ENCODE measurements at places on chromosomes 6 and 20.

GRCh38 chr6:33610779-33611732 is 10.1 kb upstream of the ITPR3 start:
- DNase-seq: no peak

DNA sequence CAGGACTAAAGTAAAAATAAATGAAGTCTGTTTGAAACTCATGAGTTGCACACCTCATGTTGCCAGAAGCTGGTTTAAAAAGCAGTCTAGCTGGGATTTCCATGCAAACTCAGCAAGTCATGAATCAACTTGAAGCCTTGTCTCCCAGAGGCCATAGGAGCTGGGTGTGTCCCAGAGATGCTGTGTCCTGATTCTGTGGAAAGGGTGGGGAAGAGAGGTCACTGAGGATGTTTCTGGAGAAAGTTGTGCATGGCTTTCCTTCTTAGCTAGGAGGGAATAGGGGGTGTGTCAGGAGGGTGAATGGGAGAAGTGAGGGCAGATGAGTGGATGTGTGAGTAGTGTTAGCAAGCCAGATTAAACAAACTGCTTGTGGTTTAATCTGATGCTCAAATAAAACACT is 111.3 kb downstream of the ADAT2 start:
- no peak for DNase-seq

- DNase-seq: no peak
These were observed 58.6 kb downstream of the TINAG start for GRCh38 chr6:54366667-54367327.

DNA sequence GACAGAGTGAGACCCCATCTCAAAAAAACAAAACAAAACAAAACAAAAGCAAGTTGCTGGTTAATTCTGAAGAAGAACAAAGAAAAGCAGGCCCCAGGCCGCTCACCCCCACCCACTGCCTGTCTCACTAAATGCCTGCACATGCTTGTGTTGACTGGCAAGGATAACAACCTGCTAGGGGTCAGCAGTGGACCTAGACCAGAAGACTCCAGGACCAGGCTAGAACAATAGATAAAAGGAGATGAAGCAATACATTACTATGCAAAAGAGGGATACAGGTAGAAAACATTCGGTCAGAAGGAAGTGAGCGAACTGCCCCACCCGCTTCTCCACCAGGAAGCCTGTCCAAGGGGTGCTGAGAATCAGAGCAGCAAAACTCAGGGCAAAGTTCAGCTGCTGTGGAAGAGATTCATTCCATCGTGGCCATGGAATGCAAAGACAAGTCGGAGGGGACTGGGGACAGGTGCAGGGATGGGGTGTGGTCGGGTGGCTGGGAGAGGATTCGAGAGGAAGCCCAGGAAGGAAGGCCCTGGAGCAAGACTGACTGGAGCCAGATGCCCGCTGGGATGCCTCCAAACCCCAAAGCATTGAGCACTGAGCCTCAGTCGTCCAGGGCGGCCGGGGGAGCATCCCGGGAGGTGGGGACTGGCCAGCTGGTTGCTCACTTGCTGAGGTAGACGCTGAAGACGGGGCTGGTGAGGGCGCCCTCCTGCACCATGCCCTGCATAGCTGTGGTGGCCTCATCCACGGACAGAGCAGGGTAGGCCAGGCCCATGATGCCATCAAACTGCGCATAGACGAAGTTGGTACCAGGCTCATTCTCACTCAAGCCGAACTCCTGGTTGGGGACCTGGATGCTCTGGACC is 5.3 kb downstream of the PGC start:
- DNase-seq: no peak

- no peak for DNase-seq
These were observed 32.7 kb upstream of the SLC22A1 start for GRCh38 chr6:160088784-160089533.

- no peak for DNase-seq
These were observed 56.7 kb downstream of the TRIM27 start for GRCh38 chr6:28867086-28867409.

DNA sequence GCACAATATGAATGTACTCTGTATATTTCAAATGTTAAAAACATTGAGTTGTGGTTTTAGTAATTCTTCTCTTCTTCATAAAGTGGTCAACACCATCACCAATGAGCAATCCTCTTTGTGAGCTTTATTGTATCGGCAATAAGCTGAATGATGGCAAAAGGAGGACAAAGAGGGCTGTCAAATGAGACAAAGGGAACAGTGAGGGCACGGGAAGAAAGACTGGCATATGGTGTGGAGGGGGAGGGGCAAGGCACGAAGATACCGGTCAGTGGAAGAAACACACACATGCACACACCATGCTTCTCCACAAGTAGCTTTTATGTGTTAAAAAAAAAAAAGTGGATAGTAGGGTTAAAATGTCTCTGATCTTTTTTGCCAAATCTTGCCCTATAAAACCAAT is 506.8 kb upstream of the CITED2 start:
- DNase-seq: no peak

- no peak for DNase-seq
These were observed 154.3 kb downstream of the NFATC2 start for GRCh38 chr20:51388227-51388626.

GRCh38 chr6:32885698-32886286 is 31.8 kb downstream of the PSMB9 start:
- no peak for DNase-seq

DNA sequence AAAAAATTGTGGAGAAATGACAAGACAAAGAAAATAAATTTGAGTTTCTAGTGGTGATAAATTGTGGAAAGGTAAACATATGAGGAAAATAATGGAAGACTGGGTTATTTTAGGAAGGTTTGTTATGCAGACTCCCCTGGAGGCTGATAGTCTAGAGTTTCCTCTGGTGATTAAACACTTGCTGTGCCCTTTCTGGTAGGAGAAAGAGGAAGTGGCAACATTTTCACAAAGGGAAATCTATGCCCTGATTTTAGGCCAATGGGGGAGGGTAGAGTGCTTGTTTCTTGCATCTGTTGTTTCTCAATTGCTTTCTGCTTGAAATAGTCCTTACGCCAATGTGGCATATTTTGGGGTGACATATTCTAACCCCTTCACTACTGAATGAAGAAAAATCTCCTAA is 129.1 kb upstream of the DOK5 start:
- DNase-seq: no peak

GRCh38 chr6:117933471-117933870 is 26.4 kb downstream of the SLC35F1 start:
- DNase-seq: no peak

DNA sequence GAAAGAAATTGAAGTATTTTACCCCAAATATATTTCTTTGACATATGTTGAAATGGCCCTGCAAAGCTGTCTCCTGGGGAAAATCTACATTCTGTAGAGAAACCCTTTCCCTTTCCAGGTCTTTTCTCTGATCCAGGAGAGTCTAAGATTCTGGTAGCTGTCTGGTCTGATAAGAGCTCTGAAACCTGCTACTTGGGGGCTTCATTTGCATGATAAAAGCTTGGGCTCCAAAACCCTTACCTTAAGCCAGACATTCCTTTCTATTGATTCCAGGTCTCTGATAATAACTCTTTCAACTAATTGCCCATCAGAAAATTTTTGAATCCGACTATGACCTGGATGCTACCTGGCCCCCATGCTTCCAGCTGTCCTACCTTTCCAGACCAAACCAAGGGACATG is 169.2 kb upstream of the C6orf118 start:
- no peak for DNase-seq

GRCh38 chr6:164168595-164168994 is 754.1 kb downstream of the QKI start:
- no peak for DNase-seq

DNA sequence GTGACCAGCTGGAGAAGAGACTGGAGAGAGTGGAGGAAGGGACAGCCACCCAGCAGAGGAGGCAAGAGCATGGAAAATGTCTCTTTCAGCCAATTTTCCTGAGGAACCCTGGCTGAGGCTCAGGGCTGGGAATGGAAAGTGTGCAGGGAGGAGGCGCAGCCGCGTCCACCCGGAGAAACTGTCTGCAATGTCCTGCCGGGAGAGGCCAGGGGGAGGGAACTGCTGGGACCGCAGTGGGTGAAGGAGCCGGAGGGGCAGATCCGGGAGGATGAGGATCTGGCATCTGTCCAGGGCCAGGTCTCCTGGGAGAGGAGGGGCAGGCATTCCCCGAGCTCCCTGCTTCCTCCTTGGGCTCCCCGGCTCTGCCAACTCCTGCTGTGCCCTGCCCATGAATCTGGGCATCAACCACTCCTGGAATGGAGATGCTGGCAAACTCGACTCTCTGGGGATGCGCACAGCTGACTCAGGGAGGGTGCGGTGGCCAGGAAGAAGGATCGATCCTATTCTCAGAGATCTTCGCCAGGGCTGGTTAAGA is 17.4 kb upstream of the HM13 start:
- DNase-seq: no peak

- DNase-seq: no peak
These were observed 80.8 kb downstream of the MKKS start for GRCh38 chr20:10352934-10353824.

DNA sequence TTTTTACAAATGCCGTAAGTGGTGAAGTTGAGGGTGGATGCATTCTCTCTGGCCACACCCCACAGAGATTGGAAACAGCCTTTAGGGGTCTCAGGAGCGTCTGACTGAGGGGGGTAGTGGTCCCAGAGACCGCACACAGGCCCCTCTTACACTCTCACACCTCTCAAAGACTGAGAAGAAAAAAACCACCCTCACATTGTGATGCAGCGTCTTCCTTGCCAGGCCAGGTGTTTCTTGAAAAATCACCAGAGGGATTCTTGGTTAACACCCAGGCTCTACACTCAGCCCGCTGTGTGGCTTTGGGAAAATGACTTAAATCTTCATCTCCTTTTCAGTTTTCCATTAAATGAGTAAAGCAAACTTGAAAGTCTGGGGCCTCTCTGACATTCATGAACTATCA is 115.8 kb upstream of the SPTLC3 start:
- no peak for DNase-seq

DNA sequence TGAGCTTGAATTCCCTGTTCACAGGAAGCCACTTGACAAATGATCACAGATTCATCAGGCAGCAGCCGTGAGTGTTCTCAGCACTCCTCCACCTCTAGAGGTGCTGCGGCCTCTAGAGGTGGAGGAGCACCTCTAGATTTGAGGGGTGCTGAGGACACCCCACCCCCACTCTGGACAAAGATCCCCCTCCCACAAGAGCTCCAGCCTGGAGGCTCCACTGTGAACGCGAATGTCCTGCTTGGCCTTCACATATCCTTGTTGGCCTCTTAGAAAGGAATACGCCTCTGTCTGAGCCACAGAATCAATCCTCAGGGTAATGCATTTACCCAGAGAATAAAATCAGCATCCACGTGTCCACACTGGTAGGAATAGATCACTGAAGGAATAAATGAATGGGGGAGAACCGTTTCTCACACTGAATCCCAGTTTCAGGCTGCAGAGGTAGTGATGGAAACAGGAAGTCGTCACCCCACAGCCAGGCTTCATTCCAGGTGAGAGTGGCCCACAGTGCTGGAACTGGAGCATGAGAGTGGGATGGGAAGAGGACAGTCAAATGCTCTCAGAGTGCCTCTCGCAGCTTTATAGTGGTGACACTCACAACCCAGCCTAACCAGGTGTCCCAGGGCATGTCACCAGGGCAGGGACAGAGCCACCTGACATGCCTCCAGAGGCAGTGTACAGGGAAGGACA is 16.6 kb downstream of the NPEPL1 start:
- DNase-seq: no peak

DNA sequence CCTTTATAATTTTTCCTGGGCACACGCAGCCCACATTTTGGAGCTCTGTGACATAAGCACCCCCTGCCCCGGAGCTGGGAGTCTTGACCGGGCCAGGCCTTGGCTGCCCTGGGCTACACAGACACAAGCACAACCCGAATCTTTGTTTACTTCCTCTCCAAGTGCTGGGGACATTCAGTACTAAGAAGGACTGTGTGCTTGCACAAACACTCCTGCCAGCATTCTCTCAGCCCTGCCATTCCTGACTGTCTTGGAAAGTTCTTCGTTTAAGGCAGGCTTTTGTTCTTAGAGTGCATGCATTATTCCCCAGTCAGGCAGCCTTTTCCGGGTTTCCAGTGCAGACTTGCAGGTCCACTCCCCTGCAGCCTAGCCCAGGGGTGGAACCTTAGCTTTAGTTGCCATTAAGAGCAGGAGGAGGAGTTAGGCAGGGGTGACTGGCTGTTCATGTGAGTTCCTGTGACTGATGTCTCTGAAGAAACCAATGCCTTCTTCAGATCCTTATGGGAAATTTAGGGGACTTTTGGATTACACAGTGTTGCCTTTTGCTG is 28.6 kb downstream of the FOXO3 start:
- DNase-seq: no peak

DNA sequence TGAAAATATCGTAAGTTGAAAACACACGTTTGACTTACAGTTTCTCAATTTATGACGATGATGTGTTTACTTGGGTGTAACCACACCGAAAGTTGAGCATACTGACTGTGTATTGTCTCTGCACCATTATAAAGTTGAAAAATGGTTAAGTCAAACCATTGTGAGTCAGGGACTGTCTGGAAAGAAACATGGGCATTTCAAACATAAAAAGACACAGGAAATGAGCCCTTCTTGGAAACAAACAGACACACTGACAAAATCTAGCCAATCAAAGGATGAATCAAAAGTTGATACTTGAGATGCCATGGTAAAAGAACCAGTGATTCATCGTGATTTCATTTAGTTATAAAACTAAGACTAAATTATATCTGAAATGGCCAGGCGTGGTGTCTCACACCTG is 5.3 kb downstream of the POPDC3 start:
- DNase-seq: no peak

- DNase-seq: no peak
These were observed 237.2 kb downstream of the CDKAL1 start for GRCh38 chr6:20771409-20771808.

DNA sequence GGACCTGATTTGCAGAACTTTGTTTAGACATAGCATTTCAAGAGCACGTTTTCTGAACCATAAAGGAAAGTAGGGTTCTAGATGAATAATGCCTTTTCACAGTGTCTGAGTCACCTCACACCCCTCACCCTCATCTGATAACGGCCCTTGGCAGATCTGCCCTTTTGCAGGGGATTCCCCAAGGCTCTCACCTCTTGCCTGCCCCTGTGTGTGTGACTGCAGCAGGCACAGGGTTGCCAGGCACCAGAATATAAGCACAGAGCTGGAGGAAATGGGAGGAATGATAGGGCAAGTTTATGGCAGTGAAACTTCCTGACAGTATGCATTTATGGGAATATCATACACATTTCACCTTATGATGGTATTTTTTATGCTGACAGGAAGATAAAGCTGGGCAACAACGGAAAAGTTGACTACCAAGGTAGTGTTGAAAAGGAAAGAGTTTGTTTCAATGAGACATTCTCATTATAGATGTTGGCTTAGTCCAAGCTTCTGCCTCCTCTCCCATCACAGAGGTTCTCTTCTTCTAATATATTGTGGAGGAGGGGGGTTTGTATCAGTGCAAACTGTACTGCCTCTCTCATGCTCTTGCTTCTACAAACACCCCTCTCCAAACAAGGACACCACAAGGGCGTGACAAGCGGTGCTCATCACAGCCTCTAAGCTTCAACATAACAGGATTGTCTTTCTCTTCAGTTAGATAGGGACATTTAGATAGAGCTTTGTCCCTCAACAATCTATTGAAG is 101.5 kb upstream of the BACH2 start:
- DNase-seq: no peak

GRCh38 chr6:46541556-46541955 is 50.3 kb upstream of the RCAN2 start:
- DNase-seq: no peak

- no peak for DNase-seq
These were observed 4.9 kb downstream of the PLCG1 start for GRCh38 chr20:41142245-41142644.

- DNase-seq: no peak
These were observed 20.2 kb downstream of the SCML4 start for GRCh38 chr6:107803957-107804356.

GRCh38 chr20:36275011-36275410 is 31.1 kb upstream of the DLGAP4 start:
- DNase-seq: no peak
